Kasumi-1 (cell line): ENCODE measurements at places on chromosomes 3 and 15.

DNA sequence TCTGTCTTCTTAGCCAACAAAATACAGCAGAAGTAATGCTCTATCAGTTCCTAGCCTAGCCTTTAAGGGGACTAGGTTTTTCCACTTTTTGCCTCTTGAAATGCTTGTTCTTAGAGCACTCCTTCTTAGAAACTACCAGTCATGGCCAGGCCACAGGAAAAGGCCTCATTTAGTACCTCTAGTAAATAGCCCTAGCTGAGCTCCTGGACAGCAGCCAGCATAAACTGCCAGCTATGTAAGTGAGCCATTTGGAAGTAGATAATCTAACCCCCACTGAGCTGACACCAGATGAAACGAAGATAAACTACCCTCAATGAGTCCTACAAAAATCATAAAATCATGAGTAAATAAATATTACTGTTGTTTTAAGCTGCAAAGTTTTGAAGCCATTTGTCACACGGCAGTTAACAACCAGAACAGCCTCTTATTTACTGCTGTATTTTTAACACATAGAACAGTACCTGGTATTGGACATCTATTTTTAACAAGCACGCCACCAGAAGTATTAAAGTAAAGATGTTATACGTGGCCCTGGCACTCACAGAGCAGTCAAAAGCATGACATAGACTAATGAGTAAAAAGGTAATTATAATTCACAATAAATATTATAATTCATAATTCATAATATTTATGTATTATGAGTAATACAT is 12.0 kb downstream of the TBC1D5 start:
- DNase-seq = peak; percentile 15

DNA sequence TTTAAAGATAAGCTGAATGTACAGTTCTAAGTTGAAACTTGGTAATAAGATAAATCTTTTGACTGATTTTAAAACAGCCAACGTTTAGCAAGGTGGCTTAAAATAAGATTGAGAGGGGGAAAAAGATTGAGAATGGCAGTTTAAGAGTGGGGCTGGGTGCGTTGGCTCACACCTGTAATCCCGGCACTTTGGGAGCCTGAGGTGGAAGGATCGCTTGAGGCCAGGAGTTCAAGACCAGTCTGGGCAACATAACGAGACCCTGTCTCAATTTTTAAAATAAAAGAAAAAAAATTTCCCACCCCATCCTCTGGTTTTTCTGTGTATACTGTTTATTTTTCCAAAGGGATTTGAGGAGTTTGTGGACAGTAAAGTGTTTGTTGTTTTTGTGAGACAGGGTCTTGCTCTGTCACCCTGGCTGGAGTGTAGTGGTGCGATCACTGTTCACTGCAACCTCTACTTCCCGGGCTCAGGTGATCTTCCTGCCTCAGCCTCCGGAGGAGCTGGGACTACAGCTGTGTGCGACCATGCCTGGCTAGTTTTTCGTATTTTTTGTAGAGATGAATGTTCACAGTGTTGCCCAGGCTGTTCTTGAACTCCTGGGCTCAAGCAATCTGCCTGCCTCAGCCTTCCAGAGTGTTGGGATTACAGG is 3.0 kb downstream of the MAPK6 start:
- DNase-seq = no peak

GRCh38 chr3:113287111-113287802 is 75.9 kb downstream of the BOC start:
- no peak for DNase-seq

DNA sequence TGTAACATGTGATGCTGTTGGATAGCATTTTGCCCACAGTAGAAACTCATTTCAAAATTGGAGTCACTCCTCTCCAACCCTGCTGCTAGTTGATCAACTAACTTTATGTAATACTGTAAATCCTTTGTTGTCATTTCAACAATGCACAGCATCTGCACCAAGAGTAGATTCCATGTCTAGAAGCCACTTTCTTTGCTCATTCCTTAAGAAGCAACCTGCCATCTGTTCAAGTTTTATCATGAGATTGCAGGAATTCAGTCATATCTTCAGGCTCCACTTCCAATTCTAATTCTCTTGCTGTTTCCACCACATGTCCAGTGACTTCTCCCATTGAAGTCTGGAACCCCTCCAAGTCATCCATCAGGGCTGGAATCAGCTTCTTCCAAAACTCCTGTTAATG is 42.9 kb downstream of the AKAP13 start:
- no peak for DNase-seq

- no peak for DNase-seq
Observed at GRCh38 chr3:100245927-100246326, 14.9 kb upstream of the TBC1D23 start.

GRCh38 chr15:76577879-76578512 is 241.4 kb downstream of the ISL2 start:
- no peak for DNase-seq

DNA sequence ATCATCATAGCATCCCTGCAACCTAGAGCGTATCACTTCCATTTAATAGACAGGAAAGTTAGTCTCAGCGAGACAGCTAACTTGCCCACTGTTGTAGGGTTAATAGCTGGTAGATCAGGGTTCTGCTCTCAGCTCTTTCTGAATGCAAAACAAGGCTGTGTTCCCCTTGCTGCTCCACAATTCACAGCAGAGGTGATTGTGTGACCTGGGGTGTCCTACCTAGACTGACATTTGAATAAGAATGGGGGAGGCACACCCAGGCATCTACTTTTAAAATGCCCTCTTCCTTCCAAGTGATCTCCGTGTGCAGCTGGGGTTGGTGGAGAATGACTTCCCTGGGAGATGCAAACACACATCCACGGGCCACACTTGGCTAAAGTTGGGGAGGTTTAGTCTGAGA is 43.0 kb upstream of the CACNA2D3 start:
- DNase-seq = no peak

DNA sequence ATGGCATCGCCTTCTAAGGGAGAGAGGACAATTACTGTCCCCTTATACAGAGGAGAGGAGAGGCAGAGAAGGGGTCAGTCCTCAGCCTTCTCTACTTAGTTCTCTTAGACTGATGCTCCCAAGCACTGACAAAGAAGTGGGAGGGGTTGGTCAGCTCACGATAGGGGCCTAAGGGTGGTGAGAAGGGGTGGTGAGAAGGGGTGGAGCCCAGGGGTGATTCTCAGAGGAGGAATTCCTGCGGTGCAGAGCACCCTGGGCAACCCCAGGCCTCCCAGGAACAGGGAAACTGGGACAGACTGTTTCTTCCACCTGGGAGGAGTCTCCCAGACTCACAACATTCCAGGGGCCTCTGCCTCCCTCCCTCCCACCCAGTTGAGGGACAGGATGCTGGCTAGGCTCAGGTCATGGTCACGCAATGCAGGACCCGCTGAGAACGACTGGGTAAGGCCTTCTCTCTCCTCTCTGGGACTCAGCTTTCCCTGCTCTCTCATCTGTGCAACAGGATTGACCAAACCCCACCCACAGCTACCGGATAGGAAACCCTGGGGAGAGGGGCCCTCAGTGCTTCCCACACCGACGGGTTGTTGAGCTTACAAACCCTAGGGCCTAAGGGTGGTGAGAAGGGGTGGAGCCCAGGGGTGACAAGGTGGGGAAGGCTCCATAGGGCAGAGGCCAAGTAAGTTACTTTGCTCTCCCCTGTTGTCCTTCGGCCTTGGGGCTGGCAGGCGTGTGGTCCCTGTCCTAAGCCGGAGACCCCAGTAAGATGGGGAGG is 1.5 kb downstream of the TPRA1 start:
- peak; percentile 19 for DNase-seq

DNA sequence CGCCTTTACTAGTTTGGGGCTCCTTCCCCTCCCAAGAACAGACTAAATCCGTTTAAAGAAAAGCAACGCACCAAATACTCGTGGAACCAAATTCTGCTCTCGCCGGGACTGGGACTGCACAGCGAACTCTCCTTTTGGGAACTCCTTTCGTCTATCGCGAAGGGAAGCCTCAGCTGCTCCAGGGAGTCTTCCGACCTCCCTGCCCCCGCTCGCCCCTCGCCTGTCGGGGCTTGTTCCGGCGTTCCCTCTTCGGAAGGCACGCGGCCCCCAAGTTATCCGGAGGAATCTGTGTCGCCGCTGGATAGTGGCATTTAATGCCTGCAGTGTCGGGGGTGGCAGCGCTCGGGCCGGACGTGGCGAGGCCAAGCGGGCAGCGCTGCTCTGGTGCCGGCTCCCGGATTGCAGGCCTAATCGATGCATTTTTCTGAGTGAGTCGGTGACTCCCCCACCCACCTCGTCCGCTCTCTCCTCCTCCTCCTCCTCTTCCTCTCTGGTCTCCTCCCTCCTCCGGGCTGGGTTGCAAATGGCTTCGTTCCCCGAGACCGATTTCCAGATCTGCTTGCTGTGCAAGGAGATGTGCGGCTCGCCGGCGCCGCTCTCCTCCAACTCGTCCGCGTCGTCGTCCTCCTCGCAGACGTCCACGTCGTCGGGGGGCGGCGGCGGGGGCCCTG is at the start of gene TRIM71:
TRIM71 (plus strand) TSS at position 440 of the 671 bp plus-strand sequence; CDS start at position 524, 84 bp downstream.
- DNase-seq = no peak

DNA sequence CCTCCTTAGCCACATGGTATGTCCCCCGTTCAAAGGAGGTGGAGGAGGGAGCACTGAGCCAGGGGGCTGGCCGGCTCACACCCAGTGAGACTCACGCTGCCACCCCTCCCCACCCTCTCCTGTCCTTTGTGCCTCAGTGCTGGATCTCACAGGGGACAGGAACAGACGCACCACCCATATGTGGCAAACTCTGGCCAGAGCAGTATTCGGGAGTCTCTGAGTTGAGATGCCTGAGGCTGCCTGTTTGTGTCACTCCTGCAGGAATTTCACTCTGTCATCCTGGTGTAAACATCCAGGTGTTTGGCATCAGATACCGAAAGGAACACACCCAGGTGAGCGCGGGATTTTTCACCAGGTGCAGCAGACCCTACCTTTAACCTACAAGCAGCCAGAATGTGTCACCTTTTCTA is 25.7 kb downstream of the RGMA start:
- no peak for DNase-seq

- peak; percentile 53 for DNase-seq
Observed at GRCh38 chr3:481680-482079, 285.1 kb downstream of the CHL1 start.

DNA sequence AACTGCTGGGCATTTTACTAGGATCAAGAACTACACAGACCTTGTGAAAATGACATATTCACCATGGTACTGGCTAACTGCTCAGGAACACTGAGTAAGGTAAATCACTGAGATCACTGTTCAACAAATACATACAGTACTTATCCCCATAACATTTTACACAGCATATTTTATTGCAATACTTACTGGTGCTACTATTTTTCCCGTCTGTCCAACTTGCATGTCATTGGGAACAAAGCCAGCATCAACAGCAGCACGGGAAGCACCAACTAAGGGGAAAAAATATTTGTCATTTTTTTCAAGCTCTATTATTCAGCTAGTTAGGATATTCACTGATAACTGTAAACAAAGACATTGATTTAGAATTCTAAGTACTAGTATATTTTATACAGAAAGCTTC is 37.0 kb downstream of the ETFA start:
- DNase-seq = no peak

DNA sequence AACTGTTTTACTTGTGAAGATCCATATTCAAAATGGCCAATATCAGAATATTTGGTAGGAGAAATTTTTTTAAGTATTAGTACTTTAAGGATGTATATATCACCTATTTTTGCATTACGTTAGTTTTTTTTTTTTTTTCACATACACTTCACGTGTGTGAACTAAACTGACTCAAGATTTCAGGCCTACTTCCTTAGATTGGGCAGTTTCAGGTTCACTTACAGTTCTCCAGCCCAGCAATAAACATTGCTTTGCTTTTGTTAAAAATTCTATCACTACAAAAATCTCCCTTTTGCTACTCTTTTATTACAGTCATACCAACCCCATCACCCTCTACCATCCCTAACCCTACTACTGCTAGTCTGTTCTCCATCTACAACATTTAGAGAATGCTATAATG is 183.6 kb downstream of the KCNH8 start:
- DNase-seq = no peak

GRCh38 chr15:48796930-48797329 is 13.9 kb downstream of the CEP152 start:
- no peak for DNase-seq

DNA sequence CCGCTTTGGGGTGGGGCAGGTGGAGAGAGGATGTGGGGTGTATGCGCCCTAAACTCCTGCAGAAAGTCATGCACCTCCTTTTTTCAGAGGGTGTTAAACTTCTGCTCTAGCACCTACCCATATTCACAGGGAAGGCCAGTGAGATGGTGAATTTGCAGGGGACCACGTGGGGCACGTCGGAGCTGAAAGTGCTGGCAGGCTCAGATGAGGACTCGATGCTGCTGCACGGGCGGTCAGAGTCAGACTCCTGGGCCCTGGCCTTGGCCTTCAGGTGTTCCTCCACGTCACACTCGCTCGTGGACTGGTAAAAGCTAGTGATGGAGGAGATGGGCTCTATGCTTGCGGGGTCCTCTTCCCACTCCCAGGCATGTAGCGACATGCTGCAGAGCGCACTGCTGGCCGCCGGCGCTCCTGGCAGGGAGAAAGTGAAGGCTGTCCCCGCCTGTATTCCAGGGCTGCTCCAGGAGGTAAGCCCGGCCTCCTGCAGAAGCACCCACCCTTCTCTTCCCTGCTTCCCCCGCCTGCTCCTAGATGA is 883 bp downstream of the CFAP92 start:
- DNase-seq = no peak

- no peak for DNase-seq
Observed at GRCh38 chr15:68042156-68042854, 11.8 kb upstream of the PIAS1 start.

DNA sequence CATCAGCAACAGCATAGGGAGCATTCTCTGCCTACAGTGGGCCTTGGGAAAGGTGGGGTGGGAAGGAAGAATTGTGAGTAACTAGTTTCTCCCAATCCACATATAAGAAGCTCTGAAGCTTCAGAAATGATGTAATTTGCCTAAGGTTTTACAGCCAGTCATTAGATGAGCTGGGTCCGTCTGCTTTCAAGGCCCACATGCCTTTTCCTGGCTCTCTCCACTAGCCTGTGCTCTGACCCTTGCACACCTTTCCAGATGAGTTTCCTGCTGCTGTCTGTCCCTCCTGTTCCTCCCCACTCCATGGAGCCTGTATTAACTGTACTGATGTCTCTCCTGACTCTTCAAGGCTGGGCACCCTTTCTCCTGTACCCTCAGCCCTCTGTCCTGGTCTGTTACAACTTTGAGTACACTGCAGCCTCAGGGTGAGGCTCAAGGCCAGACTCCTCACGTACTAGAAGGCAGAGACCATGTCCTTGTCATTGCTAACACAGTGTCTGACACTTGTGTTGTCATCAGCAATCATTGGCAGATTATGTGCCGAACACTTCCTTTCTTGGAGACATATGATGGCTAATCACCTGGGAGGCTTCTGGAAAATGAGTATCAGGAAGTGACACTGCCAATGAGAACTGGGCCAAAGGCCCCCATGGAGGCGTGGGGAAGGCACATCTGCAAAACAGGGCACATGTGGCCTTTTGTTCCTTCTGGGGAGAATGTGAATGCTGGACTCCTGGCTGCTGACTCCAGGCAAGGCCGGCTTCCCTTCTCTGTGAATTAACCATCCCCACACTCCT is 6.6 kb downstream of the TM6SF1 start:
- DNase-seq = no peak

DNA sequence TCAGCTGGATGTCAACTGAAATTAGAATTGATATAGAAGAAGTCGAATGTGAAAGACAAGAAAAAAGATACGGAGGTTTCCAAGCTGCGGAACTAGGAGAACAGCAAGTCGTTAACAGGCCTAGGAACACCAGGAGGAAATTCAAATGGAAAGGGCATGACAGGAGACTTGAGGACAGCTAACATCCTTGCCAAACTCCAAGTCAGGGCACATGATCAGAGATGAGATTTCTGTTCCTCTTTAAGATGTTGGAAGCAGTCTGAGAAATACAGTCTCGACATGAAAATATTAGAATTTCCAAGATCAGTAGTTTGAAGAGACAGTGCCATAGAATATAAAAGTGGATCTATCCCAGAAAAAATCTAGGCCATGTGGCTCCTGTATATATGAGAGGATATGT is 5.0 kb downstream of the MYO5A start:
- DNase-seq = no peak

- no peak for DNase-seq
Observed at GRCh38 chr3:140499114-140499757, 178.6 kb upstream of the TRIM42 start.
